Fibroblast of pulmonary artery (primary cell): ENCODE measurements at places on chromosomes 2 and 18.
A peak's percentile ranks its signal among the peaks of the same experiment; 100 is the strongest.

DNA sequence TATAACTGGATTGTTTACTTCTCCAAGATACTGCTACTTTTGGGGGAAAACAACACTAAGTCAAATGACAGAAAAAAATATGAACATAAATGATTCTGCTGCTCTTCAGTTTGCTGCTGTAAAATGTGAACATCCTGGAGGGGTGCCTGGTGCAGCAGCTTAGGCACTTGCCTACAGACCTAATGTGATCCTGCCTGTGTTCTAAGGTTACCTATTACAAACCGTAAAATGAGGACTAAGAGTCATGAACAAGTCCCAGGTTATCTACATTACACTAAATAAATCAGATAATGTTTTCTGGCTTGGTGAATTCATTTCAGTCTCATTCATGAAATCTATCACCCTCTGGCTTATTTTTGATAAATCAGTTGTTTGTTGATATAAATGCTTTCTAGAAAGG lies 38.4 kb upstream of the ERCC3 start:
- DNase-seq = no peak

- DNase-seq = peak; percentile 18
Measured at GRCh38 chr2:62297624-62298010, 101.7 kb downstream of the B3GNT2 start.

DNA sequence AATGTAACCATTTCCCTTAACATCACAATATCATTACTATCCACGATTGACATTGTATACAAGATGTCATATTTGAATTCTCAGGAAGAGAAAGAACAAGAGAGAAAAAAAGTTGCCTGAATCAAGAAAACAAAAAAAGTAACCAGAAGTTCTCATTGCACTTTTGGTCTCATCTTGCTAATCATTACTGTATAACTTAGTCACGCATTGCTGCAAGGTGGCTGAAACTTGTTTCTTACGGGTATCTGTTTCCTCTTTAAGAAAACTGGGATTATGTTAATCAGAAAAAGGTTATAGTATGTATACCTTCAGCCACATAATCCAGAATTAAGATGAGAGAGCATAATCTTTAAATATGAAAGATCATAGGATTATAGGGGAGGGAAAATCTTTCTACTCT lies 639.7 kb upstream of the SYT4 start:
- DNase-seq = no peak

- peak; percentile 14 for DNase-seq
Measured at GRCh38 chr18:79639072-79639829, 40.4 kb upstream of the CTDP1 start.

DNA sequence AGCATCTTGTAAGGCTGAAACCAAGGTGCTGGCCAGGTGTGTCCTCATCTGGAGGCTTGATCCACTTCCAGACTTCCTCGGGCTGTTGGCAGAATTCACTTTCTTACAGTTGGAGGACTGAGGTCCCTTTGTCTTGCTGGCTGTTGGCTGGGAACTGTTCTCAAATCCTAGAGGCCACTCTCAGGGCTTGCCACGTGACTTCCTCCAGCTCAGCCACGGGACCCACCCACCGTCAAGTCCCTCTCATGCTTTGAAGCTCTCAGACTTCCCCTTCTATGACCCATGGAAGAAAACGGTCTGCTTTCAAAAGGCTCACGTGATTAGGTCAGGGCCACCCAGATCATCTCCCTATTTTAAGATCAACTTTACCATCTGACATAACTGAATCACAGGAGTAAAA lies 77.1 kb downstream of the SMAD4 start:
- DNase-seq = no peak

- no peak for DNase-seq
Measured at GRCh38 chr2:210816769-210817168, 260.4 kb downstream of the CPS1 start.

DNA sequence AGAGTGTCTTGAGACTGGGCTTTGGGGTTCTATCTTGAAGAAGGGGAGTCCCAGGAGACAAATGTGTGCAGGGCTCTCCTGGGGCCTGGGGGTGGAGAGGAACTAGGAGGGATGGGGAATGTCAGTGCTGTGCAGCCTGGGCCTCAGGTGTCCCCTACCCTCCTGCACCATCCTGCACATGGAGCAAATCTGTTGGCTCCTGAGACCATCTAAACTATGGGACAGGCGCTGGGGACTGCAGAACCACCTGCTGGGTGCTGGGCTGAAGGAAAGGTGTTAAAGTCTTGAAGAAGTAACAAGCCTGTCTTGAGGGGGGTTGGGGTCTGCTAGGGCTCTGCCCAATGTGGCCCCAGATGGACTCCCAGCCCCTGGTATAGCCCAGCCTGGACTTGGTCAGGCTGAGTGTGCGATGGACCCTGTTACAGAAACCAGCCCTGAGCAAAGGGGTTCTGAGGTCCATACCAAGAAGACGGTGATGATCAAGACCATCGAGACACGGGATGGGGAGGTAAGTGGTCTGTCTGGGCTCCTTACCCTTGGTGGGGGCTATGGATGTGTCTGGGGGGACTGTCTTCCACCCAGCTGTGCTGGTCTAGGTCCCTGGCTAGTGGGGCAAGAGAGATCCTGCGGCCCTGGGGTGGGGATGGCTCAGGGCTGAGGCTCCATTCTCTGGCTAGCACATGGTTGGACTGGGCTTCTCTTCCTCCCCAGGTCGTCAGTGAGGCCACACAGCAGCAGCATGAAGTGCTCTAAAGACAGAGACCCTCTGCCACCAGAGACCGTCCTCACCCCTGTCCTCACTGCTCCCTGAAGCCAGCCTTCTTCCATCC lies 7.3 kb downstream of the DES start:
- DNase-seq = no peak

DNA sequence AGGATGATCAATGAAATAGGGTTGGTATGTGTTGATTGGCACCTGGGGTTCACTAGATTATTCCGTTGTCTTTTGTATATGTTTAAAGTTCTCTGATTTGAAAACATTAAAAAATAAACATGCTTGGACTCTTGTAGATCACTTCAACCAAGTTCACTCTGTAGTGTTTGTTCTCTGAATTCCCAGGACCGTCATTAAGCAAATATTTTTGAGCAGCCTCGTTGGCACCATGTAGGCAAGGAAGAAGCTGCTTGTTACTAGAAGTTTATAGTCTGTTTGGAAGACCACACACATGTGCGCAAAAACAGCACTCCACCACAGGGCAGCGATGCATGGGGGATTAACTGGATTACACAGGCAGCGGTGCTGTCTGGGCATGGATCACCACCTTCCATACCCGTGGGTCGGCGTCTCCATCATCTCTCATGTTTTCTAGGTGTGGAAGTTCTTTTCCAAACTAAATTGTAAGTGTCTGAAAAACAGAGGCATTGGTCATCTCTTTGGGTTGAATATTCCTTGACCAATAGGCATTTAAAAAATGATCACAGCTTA lies 212.2 kb downstream of the FHOD3 start:
- no peak for DNase-seq

DNA sequence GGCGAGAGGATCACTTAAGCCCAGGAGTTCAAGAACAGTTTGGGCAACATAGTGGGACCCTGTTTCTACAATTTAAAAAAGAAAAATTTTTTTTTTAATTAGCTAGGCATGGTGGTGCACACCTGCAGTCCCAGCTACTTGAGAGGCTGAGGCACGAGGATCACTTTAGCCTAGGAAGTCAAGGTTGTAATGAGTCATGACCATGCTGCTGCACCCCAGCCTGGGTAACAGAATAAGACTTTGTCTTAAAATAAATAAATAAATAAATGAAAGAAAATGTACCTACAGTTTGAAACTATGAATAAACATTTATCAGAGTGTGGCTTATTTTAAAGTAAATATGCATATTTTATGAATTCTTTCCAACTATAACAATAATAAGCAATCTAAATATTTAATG lies 16.7 kb downstream of the PDE1A start:
- no peak for DNase-seq

DNA sequence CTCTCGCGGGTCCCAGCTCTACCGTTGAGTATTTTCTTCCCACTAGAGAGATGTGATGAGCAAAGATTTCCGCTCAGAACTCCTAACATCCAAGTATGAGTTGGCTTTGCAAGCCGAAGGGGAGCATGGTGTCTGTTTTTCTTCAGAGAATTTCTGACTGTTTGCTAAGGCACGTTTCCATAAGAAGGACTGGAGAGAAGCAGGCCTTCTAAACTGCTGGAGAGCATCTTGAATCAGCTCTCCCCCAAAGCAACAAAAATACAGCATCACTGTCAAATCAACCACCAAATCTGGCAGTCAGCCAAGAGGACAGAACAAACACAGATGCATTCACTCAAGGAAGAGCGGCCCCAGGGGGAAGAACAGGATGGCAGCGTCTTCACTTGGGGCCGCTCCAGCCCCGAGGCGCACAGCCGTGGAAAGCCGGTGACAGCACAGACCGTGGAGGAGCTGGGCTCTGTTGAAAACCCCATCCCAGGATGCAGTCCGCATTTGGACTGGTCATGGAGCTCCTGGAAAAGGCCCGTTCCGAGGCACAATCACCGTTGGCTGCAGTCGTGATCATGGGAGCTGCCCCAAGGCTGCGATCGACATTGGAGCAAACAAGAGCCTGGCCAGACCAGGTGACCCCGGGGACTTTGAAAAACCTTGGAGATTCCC lies 101.4 kb downstream of the NFATC1 start:
- DNase-seq = peak; percentile 92

- no peak for DNase-seq
Measured at GRCh38 chr2:240140511-240140910, at the start of gene OTOS. OTOS (minus strand) TSS chr2:240140658; CDS start chr2:240140326, 332 bp downstream.

DNA sequence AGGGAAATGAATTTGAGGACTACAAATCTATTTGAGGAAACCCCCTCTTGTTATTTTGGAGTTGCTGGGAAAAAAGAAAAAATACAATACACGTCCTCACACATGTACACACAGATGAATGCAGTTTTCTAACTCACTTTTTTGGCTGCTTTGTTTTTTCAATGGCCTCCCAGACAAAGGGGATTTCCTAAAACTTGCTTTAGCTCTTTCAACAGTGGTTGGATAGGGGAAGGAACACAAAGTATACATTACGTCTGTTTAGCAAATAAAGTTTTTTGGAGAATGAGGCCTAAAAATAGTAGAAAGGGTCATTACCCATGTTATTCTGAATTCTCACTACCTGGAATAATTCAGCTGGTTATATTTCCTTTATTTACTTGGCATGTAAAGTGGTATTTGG lies 125.3 kb upstream of the ITGB6 start:
- no peak for DNase-seq

DNA sequence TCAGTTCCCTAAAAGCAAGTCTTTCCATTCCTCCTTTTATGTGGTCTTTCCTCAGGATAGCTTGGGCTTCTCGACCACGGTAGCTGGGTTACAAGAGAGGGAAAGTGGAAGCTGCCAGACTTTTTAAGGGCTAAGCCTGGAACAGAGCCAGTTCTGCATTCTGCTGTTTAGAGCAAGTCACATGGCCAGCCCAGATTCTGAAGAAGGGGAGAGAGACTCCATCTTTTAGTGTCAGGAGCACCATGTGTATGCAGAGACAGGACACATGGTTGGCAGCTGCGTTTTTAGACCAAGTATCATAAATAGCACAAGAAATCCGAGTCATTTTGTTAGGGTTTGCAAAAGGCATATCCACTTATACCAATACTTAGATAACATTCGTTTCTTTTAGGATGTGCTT lies 4.7 kb downstream of the HMSD start:
- DNase-seq = no peak

- peak; percentile 46 for DNase-seq
Measured at GRCh38 chr2:63050334-63051041, at the start of gene OTX1. OTX1 (plus strand) TSS chr2:63050830; CDS start chr2:63052991, 2,161 bp downstream.

GRCh38 chr2:128559533-128560515 lies 241.2 kb upstream of the HS6ST1 start:
- DNase-seq = no peak

- no peak for DNase-seq
Measured at GRCh38 chr2:44598330-44599119, 236.8 kb downstream of the CAMKMT start.

DNA sequence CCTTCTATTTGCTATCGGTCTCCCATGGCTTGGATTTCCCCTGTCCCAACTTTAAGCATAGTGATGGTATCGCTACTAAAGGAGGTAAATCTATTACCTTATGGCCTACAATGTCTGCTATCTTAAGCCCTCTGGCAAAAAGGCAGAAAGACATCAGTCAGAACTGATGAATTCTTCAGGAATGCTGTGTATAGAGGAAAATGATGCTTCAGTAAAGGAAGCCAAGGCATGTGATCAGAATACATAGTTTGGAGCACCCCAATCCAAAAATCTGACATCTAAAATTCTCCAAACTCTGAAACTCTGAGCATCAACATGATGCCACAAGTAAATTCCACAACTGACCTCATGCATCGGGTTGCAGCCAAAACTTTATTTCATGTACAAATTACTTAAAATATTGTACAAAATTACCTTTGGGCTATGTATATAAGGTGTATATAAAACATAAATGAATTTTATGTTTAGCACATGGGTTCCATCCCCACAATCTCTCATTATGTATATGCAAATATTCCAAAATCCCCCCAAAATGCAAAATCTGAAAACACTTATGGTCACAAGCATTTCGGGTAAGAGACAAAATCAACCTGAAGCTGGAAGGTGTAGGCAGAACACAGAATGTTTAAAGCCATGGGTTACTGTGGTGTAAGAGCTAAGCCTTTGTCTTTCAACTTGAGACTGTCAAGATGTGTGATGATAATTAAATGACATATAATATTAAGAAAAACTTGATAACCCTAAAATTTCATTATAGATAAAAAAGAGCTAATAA lies 66.2 kb downstream of the CUL3 start:
- peak; percentile 69 for DNase-seq

- DNase-seq = peak; percentile 88
Measured at GRCh38 chr2:156331572-156332283, 793 bp downstream of the NR4A2 start.

DNA sequence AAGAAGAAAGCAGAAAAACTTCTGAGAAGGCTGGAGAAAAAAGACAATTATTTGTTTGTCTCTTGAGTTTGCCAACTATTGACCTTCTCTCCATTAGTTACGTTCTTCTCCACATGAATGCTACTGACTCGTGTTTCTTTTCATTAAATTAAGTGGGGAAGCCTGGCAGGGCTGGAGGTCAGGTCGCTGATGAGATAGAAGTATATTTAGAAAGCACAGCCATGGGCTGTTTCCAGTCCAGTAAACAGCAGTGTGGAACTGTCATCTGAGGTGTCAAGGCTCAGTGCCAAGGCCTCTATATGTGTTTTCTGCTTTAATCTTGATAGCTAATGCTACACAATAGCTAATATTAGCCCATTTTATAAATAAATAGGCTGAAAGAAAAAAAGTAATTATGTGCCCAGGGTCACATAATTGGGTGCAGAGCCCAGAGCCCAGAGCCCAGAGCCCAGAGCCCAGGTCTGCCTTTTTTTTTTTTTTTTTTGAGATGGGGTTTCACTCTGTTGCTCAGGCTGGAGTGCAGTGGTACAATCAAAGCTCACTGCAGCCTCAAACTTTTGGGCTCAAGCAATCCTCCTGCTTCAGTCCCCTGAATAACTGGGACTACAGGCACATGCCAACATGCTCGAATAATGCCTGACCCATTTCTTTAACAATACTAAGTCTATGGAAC lies 6.3 kb downstream of the MSGN1 start:
- no peak for DNase-seq

- no peak for DNase-seq
Measured at GRCh38 chr18:74942319-74942910, 266.5 kb downstream of the PTGR3 start.

- peak; percentile 72 for DNase-seq
Measured at GRCh38 chr2:938181-939005, 12.3 kb upstream of the SNTG2 start.
